Large intestine (tissue), 12 donors: ENCODE measurements at places on chromosomes 6 and 20. TPM values are rescaled to one million over a fixed set of nuclear protein-coding genes. Genes with fewer than 3 reads are reported as not detected.

DNA sequence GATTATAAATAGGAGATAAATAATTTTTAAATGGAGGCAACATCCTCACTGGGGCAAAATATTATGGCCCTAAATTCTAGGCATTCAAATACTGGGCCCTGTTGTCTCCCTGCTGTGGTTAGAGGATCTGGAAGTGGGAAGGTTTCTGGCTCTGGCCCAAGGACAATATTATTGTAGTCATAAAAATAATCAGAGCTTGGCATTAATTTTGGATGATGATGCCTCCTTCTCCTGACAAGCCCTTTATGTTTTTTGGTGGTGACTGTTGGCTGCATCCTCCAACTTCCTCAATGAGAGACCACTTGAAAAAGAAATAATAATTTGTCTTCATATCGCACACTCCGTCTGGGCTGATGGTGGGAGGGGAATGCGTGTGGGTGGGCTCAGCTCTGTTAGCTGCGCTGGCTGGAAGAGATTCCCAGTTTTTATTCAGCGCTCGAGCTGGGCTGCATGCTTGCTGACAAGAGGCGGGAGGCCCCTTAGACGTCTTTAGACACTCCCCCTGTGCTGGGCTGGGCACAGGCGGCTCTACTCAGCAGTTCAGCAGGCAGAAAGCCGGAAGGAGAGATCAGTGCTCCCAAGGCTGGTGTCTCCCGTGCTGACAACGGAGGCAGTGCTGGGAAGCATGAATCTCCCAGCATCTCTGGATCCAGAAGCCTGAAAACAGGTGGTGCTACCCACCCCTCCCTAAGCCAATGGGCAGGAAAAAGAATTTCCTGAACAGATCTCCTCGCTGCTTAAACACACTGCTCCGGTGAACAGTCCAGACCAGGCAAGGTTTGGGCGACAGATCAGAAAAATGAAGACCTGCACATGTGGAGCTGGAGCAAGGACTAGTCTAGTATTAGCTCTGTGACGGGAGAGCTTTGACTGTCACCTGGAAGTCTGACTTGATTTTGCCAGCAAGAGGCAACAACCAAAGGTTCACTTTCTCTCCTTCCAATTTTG lies 97.7 kb downstream of the SYCP2 start:
- H3K27me3 ChIP-seq = peaks cover 2% of the 10 kb centered on the region
- peak overlapping the region; percentile 4 for H3K4me3 ChIP-seq
- no peaks in the 10 kb centered on the region for H3K36me3 ChIP-seq
- no peak overlapping the region for H3K27ac ChIP-seq

- no peaks in the 10 kb centered on the region for H3K36me3 ChIP-seq
- no peaks in the 10 kb centered on the region for H3K27me3 ChIP-seq
- no peaks in the 10 kb centered on the region for H3K4me1 ChIP-seq
Measured at GRCh38 chr6:153804755-153805330, 234.2 kb upstream of the OPRM1 start.

DNA sequence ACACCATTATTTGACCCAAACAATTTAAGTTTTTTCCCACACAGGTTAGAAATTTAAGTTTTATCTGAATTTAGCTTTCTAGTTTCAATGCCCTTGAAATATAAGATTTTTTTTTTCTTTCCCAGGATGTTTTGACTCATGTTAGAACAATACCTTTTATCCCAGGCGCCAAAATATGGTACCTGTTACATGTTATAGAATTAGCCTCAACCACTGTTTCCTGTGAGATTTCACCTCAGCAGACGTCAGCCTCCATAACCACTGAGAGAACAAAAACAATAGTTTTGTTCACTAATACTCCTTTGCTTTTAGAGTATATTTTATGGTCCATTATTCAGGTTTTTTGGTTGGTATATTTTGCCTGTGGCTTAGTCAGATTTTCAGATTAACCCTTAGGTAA lies 302.9 kb downstream of the CDKAL1 start:
- peaks cover 5% of the 10 kb centered on the region for H3K4me1 ChIP-seq
- H3K4me3 ChIP-seq = no peak overlapping the region

- H3K27ac ChIP-seq = no peak overlapping the region
- H3K4me1 ChIP-seq = no peaks in the 10 kb centered on the region
- no peaks in the 10 kb centered on the region for H3K27me3 ChIP-seq
- H3K36me3 ChIP-seq = no peaks in the 10 kb centered on the region
Measured at GRCh38 chr6:167573461-167574215, 248.8 kb downstream of the TTLL2 start.

- H3K27me3 ChIP-seq = no peaks in the 10 kb centered on the region
- no peaks in the 10 kb centered on the region for H3K36me3 ChIP-seq
- DNase-seq = no peak
- no peak overlapping the region for H3K4me3 ChIP-seq
Measured at GRCh38 chr6:30782425-30783014, 38.2 kb upstream of the IER3 start.

- H3K4me3 ChIP-seq = no peak overlapping the region
- DNase-seq = peak; percentile 4
- no peaks in the 10 kb centered on the region for H3K4me1 ChIP-seq
- H3K36me3 ChIP-seq = no peaks in the 10 kb centered on the region
Measured at GRCh38 chr6:112827793-112828192, 480.7 kb downstream of the RFPL4B start.

The SYCP2 gene
- 4.2 TPM for polyA plus RNA-seq

GRCh38 chr20:4383961-4384360 lies 337.7 kb upstream of the PRND start:
- no peak overlapping the region for H3K27ac ChIP-seq
- no peak overlapping the region for H3K4me3 ChIP-seq
- DNase-seq = no peak
- H3K27me3 ChIP-seq = no peaks in the 10 kb centered on the region
- H3K36me3 ChIP-seq = no peaks in the 10 kb centered on the region
- H3K4me1 ChIP-seq = no peaks in the 10 kb centered on the region

GRCh38 chr6:135811170-135811569 lies 40.3 kb upstream of the PDE7B start:
- H3K4me3 ChIP-seq = no peak overlapping the region
- no peak for DNase-seq
- no peak overlapping the region for H3K27ac ChIP-seq
- H3K27me3 ChIP-seq = no peaks in the 10 kb centered on the region
- H3K36me3 ChIP-seq = no peaks in the 10 kb centered on the region

DNA sequence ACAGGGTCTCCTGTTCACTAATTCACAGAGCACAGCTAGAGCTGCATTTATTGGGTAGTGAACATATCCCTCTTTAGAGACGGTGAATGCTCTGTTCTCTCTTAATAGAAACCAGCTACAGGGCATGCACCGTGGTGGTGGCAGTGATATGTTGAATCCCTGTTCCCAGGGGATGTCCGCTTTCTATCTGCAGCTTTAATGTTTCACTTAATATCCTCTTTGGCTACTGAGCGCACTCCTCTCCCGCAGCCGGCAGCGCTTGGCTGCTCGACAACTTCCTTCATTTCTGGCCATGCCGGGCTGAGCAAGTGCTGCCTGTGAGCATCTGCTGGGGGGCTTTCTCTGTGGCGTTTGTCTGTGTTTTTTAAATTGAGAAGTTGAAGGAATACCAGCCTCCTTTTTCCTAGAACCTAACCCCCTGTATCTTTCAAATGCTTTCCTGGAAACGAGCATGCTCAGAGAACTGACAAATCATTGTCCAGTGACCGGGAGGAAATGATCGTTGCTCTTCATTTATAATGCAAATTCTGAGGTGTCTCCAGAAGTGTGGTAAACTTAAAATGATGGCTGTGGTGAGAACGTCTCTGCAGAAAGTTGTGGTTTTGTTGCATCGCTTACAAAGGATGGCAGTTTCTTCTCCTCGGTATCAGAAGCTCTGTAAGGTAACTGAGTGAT lies 297.9 kb downstream of the UTRN start:
- no peak overlapping the region for H3K4me3 ChIP-seq
- DNase-seq = peak; percentile 22
- H3K36me3 ChIP-seq = peaks cover 4% of the 10 kb centered on the region
- no peaks in the 10 kb centered on the region for H3K4me1 ChIP-seq
- no peaks in the 10 kb centered on the region for H3K27me3 ChIP-seq
- H3K27ac ChIP-seq = no peak overlapping the region

The SLC35B2 gene
- 43.5 TPM for polyA plus RNA-seq

GRCh38 chr6:11193434-11193833 lies 39.0 kb downstream of the NEDD9 start:
- DNase-seq = no peak
- no peak overlapping the region for H3K27ac ChIP-seq
- H3K36me3 ChIP-seq = peaks cover 44% of the 10 kb centered on the region
- H3K27me3 ChIP-seq = no peaks in the 10 kb centered on the region
